Astrocyte of the spinal cord (primary cell): ENCODE measurements at places on chromosomes 6 and 20.

- no peak for DNase-seq
Observed at GRCh38 chr6:37624121-37624520, 73.6 kb downstream of the MDGA1 start.

DNA sequence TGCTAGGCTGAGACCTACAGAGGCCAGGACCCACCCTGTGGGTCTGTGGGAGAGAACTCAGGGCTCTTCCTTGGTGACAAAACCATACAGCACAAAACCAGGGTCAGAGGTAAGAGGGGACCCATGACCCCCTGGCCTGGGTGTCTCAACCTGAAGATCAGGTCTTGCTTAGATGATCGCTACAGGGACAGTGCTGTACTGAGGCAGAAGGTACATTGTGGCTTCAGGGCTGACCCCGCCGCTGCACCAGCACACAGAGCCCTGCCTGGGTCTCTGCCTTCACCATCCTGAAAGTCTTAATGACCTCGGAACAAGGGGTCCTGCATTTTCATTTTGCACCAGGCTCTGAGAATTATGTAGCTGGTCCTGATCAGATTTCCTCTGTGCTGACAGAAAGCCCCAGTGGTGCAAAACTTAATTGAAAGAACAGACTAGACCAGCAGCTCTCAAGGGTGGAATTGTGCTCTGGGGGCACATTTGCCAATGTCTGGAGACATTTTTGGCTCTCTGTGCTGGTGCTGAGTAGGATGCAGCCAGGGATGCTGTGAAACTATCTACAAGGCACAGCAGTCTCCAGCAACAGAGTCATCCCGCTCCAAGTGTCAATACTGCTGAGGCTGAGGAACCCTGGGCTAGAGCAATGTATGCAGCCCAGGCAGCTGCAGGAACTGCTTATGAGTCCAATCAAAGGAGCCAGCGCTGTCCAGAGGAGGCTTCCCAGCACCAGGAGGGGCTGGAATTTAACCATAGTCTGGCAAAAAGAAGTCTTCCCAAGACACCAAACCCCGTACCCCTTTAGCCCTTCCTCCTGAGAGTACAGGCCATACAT is 254.9 kb downstream of the ERMARD start:
- DNase-seq, result no peak

DNA sequence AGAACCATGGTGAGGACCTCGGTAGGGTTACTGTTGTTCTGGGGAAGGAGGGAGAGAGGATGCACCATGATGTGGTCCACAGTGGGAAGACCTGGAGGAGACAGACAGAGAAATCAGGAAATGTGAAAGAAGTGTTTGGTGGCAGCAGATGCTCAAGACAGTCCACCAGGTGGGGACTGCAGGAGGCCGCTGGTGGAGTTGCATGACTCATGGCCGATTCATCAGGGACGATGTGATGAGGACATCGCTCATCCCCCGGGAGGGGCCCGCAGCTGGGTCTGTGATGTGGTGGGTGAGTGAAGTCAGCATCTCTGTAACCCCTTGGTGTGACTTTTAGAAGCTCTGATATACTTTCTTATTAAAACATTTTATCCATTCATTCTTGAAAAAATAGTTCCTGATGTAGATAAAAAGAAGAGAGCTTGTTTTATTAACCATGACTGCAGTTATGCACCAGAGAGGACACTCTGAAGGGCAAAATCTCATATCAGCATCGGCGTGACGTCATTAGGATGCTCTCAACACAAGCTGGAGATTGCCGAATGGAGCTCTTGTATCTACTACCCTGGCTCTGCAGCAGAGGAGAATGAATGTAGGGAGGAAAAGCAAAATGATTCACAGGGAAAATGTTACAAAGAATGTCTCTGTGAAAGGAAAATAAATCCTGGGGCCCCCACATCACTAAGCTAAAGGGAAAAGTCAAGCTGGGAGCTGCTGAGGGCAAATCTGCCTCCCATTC is 71.2 kb downstream of the RAMACL start:
- DNase-seq, result peak; percentile 84

- DNase-seq, result no peak
Observed at GRCh38 chr6:116136373-116136772, 10.4 kb upstream of the COL10A1 start.

DNA sequence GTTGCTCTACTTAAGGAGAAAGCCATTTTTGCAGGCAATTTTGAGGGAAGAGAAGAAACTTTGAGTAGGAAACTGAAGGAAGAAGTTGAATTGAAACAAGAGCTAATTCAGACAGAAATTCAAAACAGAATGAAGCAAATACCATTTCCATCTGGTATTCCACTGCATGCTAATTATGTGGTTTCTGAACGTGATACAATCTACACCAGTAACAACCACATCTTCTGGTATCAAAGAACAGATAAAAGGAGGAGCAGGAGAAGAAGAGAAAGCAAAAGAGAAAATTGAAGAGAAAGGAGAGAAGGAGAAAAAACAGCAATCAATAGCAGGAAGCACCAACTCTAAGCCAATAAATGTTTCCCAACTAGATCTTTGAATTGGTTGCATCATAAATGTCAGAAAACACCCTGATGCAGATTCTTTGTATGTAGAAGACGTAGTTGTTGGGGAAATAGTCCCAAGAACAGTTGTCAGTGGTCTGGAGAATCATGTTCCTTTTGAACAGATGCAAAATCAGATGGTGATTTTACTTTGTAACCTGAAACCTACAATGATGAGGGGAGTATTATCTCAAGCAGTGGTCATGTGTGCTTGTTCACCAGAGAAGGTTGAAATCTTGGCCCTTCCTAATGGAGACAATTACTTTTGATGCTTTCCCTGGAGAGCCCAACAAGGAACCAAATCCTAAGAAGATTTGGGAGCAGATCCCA is 132.4 kb downstream of the MACROD2 start:
- DNase-seq, result no peak

DNA sequence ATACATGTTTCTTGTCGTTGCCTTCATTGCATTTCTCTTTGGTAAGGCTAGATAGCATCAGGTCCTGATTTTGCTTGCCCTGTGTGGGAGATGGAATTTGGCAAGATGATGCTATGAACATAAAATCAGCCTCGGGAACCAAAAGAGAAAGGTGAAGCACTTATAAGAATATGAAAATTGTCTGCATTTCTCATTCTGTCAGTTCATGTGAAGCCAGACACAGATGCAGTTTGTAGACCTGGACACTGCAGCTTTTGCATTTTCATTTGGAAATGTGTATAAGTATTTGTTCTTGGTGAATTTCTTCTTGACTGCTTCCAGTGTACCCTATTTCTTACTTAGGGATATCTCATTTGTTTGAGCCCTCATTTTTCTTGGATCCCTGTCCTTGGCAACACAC is 1.3 kb downstream of the YWHAB start:
- DNase-seq, result no peak

DNA sequence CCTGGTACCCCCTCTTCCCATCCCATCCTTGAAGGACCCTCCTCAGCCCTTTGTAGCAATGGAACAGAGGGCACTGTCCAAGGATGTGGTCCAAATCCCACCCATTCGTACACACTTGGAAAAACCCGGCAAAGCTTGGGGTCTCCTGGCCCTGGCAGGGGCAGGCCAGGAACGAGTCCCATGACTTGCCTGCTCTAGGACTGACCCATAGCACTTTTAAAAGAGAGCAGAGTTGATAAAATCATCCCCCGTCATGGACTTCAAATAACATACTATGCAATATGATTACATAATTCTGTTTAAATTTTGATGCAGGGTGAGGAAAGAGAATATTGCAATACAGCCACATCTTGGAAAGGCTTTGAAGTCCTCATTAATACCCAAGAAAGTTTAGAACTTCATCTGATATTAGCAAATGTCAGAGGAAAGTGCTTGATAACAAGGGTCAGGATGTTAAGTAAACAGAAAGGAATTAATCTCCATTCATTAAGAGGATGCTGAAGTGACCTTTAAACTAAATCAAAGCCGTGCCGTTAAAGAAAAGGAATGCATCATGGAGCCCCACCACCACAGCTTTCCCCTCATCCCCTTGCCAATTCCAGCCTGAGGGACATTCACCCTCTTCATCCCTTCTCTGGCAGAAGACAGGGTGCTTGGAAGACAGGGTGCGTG is 60.7 kb upstream of the NXT1 start:
- no peak for DNase-seq

GRCh38 chr20:63830841-63831588 is at the start of gene ZBTB46:
Gene ZBTB46 (minus strand): TSS chr20:63831264. CDS start chr20:63790757, 40,507 bp downstream.
- no peak for DNase-seq

DNA sequence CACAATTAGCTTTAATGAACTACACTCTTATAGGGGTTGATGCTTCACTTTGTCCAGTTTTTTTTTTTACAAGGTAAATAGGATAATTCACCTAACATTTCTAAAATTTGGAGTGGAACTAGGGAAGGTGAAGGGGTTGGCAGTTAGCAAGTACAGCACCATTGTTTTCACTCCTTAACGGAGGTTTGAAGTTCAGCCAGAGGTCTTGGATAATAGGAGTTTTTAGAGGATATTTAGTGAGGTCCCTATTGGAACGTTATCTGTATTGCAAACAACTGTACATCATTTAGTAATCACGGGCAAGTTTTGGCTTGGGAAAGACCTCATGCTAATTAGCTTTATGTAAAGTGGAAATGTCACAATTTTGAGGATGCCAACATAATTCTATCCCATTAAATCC is 52.3 kb upstream of the TBX18 start:
- DNase-seq, result no peak

GRCh38 chr6:31446481-31446880 is 43.1 kb downstream of the MICA start:
- peak; percentile 5 for DNase-seq

DNA sequence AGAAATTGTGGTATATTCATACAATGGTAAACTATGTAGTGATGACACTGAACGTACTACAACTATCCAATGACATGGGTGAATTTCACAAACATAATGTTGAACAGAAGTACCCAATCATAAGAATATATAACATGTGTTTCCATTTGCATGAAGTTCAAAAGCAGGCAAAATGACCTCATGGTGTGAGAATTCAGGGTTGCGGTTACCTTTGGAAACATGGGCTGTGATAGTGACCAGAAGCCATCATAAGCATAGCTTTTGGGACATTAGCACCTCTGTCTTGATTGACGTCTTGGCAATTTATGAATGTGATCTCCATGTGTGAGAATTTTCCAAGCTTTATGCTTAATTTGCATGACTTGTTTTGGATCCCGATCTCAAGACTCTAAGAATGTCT is 500.1 kb upstream of the JAG1 start:
- DNase-seq, result no peak

GRCh38 chr20:11112832-11113231 is 439.0 kb upstream of the JAG1 start:
- no peak for DNase-seq

GRCh38 chr6:473768-474452 is 82.4 kb downstream of the IRF4 start:
- no peak for DNase-seq

GRCh38 chr6:98833307-98834059 is 891 bp upstream of the POU3F2 start:
- peak; percentile 58 for DNase-seq

DNA sequence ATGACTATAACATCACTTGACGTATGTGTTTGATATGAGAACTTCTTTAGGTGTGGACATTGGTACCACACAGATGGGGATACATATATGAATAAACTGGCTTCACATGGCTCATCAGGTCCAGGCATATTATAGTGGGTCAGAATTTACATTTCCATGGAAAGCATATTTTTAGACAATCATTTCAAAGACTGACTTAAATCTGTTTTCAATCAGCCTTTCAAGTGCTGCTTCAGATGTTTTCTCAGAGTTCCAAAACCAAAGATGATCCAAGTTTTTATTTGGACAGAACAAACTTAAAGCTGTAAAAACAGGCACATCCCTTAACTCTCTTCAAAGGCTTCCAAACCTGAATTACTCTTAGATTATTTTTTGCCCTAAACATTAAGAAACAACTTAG is 88.1 kb downstream of the PRSS35 start:
- DNase-seq, result no peak

DNA sequence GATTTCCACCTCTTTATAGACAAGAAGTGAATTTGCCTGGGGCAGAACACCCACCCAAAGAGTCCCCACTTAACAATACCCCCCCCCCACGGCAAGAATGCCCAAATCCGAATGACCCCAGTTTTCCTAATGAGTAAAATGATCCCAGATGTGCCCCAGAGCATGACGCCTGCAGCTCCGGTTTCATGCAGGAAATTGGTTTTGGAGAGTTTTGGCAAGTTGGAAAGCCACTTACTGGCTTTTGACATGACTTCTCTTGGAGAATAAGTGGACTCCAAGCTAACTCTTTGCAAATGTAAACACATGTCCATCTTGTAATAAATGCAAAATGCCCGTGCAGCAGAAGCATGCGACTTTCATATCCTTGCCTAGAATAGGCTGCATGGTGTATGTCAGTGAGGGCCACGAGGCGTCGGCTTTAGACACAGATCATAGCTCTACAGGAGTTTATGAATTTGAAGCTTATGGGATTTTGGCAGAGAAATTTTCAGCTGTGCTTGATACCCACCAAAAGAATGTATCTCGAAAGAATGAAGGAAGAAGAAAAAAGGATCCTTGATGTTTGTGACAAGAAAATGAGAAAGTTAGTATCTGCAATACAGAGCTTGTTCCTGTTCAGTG is 24.2 kb downstream of the EDN3 start:
- no peak for DNase-seq

- DNase-seq, result no peak
Observed at GRCh38 chr6:16496210-16496609, 257.8 kb downstream of the GMPR start.

DNA sequence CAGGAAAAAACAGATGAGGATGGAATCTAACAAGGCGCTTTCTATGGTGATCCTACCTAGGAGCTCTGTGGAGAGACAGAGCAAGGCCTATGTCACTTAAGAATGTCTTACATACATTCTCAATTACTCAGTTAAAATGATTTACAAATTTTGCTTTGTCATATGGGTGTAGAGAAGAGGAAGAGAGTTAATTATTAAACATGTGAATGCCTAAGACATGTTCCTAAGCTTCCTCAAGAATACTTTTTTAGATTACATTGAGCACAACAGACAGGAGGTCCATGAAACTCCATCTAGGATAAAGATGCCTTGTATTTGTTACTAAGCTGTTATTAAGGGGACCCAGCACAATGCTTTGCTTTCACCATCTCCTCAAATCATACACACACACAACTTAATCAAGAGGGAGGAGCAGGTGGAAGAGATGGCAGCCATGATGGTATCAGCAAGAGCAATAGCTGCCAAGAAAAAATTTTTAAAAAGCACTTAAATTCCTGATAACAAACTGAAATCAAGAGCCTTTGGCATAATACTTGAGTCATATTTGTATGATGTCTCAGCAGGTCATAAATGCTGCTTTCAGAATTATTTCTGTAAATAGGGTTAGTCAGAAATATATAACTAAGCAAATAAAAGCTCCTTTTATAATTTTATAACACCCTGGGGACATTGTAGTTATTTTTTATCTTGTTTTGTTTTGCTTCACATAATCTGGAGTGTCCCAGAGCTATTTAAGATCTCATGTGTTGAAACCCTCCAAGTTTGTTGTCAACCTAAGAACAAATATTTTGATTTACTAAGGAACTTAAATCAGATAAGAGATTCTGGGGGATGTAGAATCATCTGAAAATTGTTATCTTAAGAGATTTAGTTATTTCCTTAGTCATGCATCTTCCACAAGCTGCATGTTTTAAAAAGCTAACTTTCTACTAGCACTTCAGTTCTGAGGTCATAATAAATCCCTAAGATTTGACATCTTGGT is 70.0 kb upstream of the CD2AP start:
- no peak for DNase-seq

GRCh38 chr6:162705736-162706135 is 21.8 kb downstream of the PRKN start:
- no peak for DNase-seq
